ENCODE measurements at places on chromosomes 11 and 22. TPM values are rescaled to one million over a fixed set of nuclear protein-coding genes. Genes with fewer than 3 reads are reported as not detected.

GRCh38 chr11:121451178-121451985 is 732 bp upstream of the SORL1 start:
- no peak for DNase-seq

DNA sequence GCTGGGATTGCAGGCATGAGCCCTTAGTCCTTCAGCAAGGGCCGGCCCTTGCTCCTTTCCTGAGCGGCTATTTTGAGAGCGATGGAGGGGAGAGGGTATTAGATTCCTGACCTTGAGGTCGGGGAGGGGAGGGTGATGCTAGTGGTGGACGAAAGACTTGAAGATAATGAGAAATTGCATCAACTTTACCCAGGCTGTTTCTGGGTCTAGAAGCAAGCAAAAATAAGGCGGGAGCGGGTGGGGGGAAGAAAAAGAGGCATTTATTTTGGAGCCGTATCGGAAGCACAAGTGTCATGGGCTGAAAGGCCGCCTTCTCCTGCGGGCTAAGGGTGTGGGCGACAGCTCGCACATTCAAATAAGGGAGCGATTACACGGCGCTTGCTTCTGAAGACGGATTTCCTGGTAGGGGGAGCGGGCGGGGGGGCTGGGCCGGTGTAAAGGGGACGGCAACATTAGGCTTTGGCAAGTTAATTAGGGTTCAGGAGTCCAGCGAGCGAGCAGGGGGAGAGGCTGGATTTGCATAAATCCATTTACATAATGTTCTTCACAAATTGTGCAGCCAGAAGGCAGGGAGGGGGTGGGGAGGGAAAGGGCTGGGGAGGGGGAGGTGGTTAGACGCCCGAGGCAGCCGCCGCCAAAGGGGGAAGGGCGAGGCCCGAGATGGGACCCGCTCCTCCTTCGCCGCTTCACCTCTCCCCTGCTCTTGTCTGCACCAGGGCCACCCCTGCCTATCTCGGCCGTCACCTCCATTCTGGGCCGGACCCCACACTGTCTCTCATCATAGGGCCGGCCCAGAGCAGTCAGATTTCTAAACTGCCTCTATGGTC is 245.9 kb downstream of the MIAT start:
- no peak for DNase-seq

DNA sequence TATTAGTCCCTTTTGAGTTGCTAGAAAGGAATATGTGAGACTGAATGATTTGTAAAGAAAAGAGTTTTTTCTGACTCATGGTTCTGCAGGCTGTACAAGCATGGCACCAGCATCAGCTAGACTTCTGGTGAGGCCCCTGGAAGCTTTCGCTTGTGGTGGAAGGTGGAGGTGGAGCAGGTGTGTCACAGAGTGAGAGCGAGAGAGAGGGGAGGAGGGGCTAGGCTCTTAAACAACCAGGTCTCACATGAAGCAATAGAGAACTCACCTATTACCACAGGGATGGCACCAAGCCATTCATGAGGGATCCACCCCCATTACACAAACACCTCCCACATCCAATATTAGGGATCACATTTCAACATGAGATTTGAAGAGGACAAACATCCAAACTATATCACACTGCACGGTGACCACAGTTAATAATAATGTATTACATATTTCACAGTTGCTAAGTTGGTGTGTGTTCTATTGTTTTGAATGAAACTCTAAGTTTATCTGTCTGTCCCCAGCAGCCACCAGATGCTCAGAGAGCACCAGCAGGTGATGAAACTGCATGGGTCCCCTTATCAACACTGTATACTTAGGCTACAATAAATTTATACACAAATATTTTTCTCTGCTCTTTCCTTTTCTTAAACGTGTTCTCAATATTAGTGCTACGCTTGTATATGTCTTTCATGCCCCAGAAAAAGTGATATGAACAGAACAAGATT is 14.1 kb downstream of the ZFP91 start:
- no peak for DNase-seq

DNA sequence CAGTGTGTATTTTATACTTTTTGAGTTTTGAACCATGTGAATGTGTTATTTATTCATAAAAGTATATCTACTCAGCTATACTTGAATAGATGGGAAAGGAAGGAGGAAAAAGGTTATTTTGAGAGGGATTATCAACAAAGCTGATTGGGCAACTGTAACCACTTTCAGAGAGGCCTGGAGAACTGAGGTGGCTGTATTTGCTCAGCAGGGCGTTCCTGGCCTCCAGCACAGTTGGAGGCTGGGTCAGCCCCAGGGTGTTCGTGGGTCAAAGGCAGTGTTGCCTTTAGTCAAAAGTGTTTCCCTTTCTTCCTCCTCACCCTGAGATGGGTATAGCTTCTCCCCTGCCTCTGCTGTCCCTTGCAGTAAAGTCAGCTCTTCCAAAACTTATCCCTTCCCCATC is 26.7 kb downstream of the ASCC2 start:
- no peak for DNase-seq

GRCh38 chr11:123586568-123586967 is 67.9 kb downstream of the SCN3B start:
- no peak for DNase-seq

BTG4 gene
- not detected for total RNA-seq

DAGLA gene
- total RNA-seq: 3.7 TPM

FAU gene
- 410 TPM for total RNA-seq
